ENCODE measurements at places on chromosomes 6 and 20.

DNA sequence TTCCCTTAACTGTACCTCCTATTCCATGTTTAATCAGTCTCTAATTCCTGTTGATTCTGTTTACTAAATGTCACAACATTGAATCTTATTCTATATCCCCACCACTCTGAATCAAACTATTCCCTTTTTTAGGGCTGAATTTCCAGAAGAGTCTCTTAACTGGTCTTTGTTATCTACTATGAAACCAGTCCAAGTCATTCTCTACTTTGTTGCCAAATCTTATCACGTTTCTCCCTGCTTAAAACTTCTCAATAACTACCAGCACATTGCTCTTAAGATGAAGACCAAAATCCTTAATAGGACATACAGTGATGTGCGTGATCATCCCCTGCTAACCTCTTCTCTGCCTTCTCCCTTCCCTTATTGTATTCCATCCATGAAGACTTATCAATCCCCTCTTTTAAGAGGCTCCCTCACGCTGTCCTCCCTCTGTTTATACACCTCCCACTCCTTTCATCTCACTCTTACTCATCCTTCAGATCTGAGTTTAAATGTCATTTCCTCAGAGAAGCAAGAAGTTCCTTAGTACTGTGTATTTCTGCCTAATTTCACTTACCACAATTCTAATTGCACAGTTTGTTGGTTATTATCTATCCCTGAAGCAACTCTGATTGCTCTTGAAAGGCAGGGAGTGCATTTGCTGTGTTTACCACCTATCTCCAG is 143.0 kb upstream of the AHI1 start:
- no peak for DNase-seq

- no peak for DNase-seq
These were observed 166.5 kb downstream of the GMDS start for GRCh38 chr6:2078888-2079287.

GRCh38 chr6:148799647-148800046 is 52.8 kb downstream of the UST start:
- no peak for DNase-seq

GRCh38 chr6:139965393-139965792 is 590.9 kb upstream of the CITED2 start:
- no peak for DNase-seq

DNA sequence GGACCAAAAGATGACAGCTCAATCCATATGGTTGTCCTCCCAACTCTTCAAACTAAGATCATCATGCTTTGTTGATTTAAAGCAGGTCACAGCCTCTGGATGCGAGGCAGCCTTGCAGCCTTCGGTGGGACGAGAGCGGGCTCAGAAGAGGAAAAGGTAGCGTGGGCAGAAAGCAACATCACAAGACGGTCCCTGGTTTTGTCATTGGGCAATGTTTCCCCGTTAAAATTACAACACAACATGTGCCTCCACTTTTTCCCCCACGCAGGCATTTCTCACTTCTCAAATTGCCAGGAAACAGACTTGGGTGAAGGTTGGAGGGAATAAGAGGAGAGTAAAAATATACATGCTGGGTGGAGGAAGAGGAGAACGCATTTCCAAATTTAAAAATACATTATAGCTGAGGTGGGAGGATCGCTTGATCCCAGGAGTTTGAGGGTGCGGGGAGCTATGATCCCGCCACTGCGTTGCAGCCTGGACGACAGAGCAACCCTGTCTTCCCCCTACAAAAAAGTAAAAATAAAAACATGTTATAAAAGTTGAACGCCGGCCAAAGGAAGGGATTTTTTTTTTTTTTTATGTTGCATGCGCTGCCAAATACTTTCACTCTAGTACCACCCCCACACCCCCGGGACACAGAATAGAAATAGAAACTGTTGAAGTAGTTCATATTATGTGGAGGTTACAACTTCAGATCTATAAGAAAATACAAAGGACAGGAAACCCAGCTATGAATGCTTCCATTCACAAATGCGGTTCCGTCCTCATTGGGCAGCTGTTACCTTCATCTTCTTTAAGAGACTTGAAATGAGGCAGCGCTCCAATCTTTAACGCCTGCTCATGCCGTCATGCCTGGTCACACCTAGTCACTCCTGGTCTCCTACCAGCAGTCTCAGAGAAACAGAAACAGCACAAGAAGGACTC is 13.9 kb upstream of the NAA20 start:
- DNase-seq = no peak

- no peak for DNase-seq
These were observed 16.0 kb upstream of the FBXO30 start for GRCh38 chr6:145830612-145831011.

- no peak for DNase-seq
These were observed 61.6 kb upstream of the TNFRSF21 start for GRCh38 chr6:47371139-47371869.

DNA sequence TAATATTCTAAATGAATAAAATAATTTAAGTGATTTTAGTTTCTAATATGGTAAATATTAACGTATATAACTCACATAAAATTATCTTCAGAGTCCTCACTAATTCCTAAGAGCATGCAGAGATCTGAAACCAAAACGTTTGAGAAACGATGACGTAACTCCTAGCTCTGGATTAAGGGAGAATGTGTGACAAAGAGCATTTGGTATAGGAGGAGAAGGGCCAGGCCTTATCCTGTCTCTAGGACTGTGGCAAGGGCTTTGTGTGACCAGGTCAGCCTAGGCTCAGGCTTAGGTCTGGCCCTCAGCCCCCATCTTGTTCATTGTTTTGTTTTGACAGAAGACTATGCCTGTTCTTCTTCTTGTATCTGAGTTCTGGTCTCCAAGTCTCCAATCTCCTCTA is 19.2 kb upstream of the POLR1H start:
- DNase-seq = no peak

DNA sequence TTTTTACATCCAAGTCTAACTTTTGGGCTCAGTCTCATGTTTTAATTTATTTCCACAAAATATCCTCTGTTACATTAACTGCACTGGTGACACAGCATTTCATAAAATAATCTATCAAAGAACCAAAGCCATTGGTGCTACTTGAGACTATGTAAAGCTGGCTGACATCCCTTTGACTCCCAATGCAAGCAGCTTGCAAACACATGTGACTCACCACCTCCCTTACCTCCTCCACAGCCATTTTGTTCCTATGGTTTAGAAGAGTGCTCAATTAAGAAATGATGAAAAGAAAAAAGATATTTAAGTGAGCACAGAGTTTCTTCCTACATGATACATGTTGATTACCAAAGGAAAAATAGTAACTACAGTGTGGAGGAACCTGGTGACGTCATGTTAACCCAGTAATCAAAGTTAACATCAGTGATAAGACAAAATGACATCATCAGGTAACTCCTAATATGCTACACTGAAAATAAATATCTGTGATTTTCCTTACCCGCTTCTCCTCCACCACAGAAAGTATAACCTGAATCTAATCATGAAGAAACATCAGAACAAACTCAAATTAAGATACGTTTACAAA is 53.3 kb upstream of the LGSN start:
- no peak for DNase-seq

- DNase-seq = no peak
These were observed 197.3 kb upstream of the PROKR2 start for GRCh38 chr20:5513975-5514516.

- no peak for DNase-seq
These were observed 5.0 kb downstream of the TCF21 start for GRCh38 chr6:133893946-133894345.

GRCh38 chr6:168985705-168986104 is 267.9 kb downstream of the THBS2 start:
- no peak for DNase-seq

GRCh38 chr20:12053353-12053752 is 135.7 kb downstream of the BTBD3 start:
- DNase-seq = peak; percentile 78

DNA sequence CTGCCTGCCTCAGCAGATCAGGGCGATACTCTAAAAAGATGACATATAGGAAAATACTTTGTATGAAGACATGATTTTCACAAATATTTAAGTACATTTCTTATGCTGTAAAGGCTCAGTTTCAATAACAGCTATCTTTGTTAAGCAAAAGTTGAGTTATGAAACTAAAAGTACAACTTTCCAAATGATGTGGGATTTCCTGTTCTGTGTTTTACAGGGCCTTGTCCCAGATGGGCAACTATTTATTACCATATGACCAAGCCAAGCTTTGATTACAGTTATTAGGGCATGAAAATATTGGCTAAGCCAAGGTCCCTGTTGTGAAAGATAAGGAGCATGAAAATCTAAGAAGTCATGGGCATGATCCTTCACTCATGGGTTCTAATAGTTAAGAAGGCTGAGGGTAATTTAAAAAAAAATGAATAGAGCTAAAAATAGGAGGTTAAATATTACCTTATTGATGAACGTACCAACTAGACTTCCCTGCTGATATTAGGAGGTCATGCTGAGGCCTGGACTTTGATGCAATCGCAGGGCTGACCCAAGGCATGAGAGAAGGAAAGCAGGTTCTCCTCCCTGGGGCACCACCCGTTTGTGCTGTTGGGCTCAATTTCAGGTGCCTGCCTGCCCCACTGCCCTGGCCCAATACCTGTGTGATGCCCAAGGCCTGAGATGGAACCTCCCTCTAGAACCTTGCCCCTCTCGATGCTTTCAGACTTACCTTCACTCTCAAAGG is 294.4 kb upstream of the PRDM1 start:
- DNase-seq = no peak
